GM23338 (cell line): ENCODE measurements at places on chromosomes 7 and 10.

DNA sequence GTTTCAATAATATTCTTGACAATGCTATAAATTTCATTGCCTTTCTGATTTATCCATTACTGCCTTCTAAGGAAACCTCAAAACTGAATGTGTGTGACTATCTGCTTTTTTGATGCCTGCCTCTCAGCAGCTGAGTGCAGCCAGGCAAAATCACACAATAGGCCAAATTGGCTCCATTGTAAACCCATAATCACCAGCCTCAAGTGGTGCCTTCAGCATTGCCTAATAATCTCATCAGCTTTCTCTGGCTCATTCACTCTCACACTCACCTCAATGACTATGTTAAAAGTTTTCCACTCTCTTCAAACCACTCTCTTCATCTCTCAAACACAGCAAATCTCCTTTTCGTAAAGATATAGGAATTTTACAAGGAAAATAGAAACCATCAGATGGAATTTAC is 182.5 kb upstream of the COL1A2 start:
- H3K4me3 ChIP-seq: no peak overlapping the region
- H3K27me3 ChIP-seq: no peaks in the 10 kb centered on the region
- no peaks in the 10 kb centered on the region for H3K36me3 ChIP-seq

- no peak for DNase-seq
- H3K27me3 ChIP-seq: no peaks in the 10 kb centered on the region
- H3K4me1 ChIP-seq: no peaks in the 10 kb centered on the region
- no peak overlapping the region for H3K27ac ChIP-seq
- no peak overlapping the region for H3K4me3 ChIP-seq
Observed at GRCh38 chr10:109592391-109592790, 330.9 kb downstream of the XPNPEP1 start.

GRCh38 chr7:46237466-46237865 is 316.4 kb upstream of the IGFBP3 start:
- H3K36me3 ChIP-seq: no peaks in the 10 kb centered on the region
- H3K27me3 ChIP-seq: no peaks in the 10 kb centered on the region
- no peaks in the 10 kb centered on the region for H3K4me1 ChIP-seq
- H3K4me3 ChIP-seq: no peak overlapping the region
- DNase-seq: no peak

GRCh38 chr7:55174856-55175255 is 156.0 kb downstream of the EGFR start:
- H3K4me1 ChIP-seq: no peaks in the 10 kb centered on the region
- no peaks in the 10 kb centered on the region for H3K27me3 ChIP-seq
- no peak for DNase-seq
- H3K4me3 ChIP-seq: no peak overlapping the region
- H3K36me3 ChIP-seq: no peaks in the 10 kb centered on the region
- no peak overlapping the region for H3K27ac ChIP-seq

- H3K36me3 ChIP-seq: no peaks in the 10 kb centered on the region
- DNase-seq: no peak
- H3K27me3 ChIP-seq: no peaks in the 10 kb centered on the region
- no peak overlapping the region for H3K4me3 ChIP-seq
- no peak overlapping the region for H3K27ac ChIP-seq
Observed at GRCh38 chr10:88062798-88063472, 199.5 kb downstream of the PTEN start.

DNA sequence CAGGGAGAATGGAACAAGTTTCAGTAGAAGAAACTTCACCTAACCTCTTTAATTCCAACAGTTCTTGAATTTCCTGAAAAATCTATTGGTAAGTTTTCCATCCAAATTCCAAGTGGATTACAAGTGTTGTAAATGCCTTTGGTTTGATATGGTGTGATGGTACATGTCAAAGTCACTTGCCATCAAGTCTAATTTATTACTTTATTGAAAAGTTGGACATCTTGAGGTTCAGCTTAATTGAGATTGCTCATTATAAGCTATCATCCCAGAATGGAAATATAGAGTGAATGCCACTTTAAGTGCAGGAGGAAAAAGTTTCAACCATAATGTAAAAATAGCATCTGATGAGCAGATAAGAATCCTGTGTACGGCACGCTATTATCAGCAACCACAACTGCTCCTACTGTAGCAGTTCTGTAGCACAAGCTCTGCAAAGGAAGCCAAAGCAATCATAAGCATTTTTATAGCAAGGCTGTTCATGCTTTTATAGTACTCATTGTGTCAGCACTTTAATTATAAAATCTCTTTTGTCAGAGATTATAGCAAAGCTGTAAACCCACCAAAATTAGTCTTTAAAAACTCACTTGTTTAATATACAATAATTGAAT is 991.8 kb upstream of the PHF14 start:
- no peak overlapping the region for H3K27ac ChIP-seq
- no peaks in the 10 kb centered on the region for H3K27me3 ChIP-seq
- DNase-seq: no peak

GRCh38 chr7:134690016-134690415 is 43.4 kb downstream of the BPGM start:
- no peak for DNase-seq
- H3K36me3 ChIP-seq: no peaks in the 10 kb centered on the region
- no peaks in the 10 kb centered on the region for H3K4me1 ChIP-seq
- no peak overlapping the region for H3K4me3 ChIP-seq
- H3K27ac ChIP-seq: no peak overlapping the region

DNA sequence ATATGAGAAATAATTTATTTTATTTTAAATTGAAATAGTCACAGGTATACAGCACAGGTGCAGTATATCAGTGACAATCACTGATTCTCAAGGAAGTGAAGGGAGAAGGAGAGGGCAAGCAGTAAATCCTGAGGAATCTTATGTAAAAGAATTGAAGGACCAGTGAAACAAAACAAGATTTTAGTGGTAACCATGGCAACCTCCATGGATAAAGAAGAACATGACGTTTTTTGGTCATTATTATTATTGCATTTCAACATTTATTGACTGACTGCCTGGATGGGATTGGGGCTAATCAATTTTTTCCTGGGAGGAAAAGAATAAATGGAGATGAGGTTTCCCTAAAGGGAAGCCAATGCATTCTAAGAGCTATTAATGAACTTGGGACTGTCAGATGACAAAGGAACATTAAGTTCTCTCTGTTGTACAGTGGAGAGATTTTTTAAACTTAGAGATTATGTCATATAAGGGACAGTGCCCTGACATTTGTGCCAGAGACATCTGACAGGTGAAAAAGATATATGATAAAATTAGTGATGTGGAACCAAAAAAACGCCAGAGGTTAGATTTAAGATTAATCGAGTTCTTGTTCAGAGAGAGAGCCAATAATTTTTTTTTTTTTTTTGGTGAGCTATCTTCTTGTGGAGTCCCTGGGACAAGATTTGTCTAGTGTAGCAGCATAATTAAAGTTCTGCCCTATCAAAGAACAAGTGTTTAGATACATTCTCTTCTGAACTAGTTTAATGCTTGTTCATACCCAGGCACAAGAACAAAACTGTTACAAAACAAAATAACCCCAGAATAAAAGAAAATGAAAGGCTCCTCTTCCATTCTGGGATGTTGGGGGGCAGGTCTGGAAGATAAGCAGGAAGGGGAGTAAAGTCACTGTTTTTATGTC is 279.9 kb downstream of the CSTF2T start:
- no peak overlapping the region for H3K4me3 ChIP-seq
- no peaks in the 10 kb centered on the region for H3K27me3 ChIP-seq
- no peaks in the 10 kb centered on the region for H3K4me1 ChIP-seq
- DNase-seq: no peak
- no peak overlapping the region for H3K27ac ChIP-seq

- no peak overlapping the region for H3K27ac ChIP-seq
- no peak overlapping the region for H3K4me3 ChIP-seq
- no peaks in the 10 kb centered on the region for H3K4me1 ChIP-seq
- DNase-seq: no peak
- H3K36me3 ChIP-seq: no peaks in the 10 kb centered on the region
Observed at GRCh38 chr7:37108615-37109014, 340.0 kb downstream of the ELMO1 start.
